Mucosa of gallbladder (tissue), 1 donor: ENCODE measurements at places on chromosomes 5 and 9.

GRCh38 chr9:98583417-98583816 lies 125.3 kb downstream of the GABBR2 start:
- DNase-seq: no peak

DNA sequence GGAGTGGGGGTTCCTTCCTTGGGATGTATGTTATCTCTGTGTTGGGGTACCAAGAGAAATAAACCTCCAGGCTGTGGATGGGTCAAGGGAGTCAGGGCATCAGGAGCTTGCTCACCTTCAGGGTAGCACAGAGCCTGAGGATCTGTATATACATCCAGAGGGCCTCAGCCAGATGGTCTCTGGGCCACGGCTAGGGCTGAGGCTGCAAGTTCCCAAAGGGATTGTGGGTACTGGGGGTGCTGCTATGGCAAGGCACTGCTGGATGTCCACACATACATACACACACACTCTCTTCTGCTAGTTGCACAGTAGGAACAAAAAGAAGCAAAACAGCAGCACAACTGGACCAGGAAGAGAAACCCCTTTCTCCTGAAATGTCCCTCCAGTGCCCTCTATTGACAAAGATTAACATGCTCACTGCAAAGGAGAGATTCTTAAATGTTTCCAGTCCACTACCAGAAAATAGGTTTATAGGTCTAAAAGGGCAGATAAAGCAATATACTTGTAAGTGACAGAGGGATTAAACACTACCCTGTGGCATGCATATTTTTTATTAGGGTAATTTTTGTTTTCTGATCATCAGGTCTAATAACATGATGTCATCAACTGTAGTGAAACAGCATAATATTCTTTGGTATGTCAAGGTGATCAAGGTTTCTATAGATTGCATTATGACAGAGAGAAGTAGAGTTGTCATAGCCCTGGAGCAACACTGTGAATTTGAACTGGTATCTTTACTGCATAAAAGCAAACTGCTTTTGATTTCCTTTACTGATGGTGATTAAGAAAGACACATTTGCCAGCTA lies 56.3 kb upstream of the KCNN2 start:
- DNase-seq: no peak

- no peak for DNase-seq
These were observed 10.1 kb downstream of the PHF2 start for GRCh38 chr9:93586290-93587057.

DNA sequence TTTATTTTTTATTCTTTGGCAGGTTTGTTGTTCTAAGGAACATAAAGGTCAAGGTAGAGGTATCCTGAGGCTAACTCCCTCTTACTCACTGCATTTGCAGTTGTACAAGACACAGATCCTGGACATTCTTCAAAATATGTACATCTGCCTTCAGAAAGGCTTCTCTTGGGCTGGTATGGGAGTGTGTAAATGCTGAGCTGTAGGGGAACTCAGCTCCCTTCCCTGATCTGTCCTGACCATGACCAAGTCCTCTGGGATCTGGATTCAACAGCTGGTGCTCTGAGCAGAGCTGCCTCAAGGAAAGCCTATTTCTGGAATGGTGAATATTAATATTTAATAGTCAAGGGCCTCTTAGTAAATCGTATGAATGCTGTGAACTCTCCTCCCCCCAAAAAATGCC lies 117.4 kb downstream of the PRKACG start:
- no peak for DNase-seq

GRCh38 chr5:39843767-39844166 lies 419.0 kb upstream of the DAB2 start:
- no peak for DNase-seq

DNA sequence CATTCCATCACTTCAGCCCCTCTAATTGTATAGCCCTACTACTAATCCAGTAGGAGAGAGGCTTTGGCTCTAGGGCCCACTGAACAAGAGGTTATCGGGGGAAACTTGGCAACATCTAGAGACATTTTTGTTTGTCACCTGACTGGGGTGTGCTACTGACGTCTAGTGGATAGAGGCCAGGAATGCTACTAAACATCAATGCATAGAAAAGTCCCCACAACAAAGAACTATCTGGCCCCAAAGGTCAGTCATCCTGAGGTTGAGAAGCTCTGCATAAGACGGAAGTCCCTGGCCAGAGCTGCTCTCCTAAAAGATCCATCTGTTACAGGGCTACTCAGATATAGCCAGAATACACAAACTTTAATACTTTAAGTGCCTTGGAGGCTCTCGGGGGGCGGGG lies 570.6 kb upstream of the KLF4 start:
- no peak for DNase-seq

GRCh38 chr9:29945012-29945411 lies 2371.7 kb upstream of the C9orf72 start:
- DNase-seq: no peak

DNA sequence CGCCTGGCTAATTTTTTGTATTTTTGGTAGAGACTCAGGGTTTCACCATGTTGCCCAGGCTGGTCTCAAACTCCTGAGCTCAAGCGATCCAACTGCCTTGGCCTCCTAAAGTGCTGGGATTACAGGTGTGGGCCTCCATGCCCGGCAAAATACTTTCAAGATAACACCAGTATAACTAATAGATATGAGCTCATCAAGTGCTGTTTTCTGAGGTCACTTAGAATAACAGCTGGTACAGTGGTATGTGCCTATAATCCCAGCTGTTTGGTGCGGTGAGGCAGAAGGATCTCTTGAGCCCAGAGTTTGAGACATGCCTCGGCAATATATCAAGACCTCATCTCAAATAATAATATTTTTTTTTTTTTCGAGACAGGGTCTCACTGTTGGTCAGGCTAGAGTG lies 30.5 kb upstream of the CREBRF start:
- DNase-seq: no peak

- no peak for DNase-seq
These were observed 396.9 kb downstream of the ENC1 start for GRCh38 chr5:74243634-74244033.

DNA sequence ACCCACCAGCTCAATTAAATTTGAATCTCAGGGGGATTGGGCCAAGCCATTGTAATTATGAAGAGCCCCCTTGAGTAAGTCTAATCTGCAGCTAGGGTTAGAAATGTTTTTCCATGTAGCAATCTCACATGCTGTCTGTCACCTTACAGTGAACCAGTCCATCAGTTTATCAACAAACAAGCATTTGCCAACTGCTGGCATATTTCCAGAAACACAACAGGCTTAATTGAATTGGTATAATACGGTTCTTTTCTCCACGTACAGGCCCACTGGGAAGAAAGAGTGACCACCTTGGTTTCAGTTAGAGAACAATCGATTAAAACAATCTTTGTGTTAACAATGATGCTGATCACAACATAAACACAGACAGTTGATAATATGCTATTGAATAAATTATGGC lies 67.4 kb downstream of the NSUN2 start:
- DNase-seq: no peak

- DNase-seq: no peak
These were observed 33.5 kb upstream of the CRB2 start for GRCh38 chr9:123322273-123323195.

- no peak for DNase-seq
These were observed 6.2 kb downstream of the SLC6A19 start for GRCh38 chr5:1207555-1207954.

GRCh38 chr5:50501491-50502228 lies 60.6 kb upstream of the EMB start:
- no peak for DNase-seq

- peak; percentile 91 for DNase-seq
These were observed 27.0 kb upstream of the ERGIC1 start for GRCh38 chr5:172806897-172807672.

DNA sequence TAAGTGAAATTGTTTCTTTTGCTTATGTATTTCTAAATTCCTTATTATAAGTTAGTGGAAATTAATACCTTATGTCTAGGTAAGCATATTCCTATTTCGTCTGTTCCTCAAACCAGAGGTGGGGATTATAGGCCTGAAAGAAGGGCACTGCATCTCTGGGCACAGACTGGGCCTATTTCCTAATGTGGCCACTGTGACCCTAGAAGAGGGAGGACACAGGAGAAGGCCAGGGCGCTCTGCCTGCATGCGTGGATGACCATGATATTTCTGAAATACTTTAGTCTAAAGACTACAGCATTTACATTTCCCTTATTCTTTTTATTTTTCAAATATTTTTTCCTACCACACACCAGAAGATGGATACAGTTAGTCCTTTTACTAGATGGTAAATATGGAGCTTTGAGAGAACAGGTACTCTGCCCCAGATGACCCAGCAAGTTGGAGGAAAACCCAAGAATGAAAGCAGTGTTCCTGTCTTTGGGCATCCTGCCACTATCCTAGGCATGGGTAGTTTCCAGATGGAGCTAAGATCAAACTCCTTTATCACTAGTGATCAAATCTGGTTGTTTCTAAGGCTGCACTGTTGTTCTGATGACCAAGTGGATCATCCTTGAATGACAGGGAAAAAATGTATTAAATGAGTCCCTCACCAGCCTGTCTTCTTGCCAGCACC lies 27.8 kb downstream of the RUSC2 start:
- DNase-seq: peak; percentile 27

DNA sequence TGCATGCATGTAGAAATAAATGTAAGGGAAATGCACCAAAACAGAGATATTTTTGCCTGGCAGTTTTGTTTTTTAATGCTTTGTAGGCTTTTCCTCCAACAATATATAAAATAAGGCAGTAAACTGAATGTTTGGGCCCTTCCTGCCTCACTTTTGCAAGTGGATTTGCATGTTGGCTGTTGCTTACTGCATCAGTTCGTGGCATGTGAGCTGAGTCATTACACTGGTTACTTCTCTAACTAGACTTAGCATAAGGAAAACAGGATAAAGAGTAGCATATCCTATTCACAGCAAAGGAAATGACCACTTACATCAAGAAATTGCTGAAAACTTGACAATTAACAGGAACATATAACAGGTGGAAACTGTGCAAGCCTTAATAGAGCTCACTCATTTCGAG lies 113.4 kb downstream of the TLE1 start:
- no peak for DNase-seq

DNA sequence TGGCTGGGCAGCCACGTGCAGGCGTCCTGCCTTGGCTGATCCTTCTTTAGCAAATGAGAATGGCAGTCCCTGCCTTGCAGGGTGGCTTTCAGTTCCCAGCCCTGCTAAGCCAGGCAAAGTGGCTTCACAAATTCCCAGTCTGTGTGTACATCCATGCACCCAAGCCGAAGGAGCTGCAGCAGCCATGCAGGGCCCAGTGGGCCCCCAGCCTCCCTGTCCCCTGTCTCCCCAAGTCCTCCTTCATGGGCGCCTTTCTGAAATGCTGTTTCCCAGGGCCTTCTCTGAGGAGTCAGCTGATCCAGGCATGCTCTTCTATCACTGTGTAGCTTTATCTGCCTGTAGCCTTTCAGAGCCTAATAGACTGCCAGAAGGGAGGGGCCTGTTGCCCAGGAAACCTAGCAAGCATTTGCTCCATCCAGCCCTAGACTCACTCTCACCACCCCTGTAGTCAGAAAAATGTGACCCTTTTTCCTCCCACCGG lies 47.4 kb upstream of the SHC3 start:
- peak; percentile 38 for DNase-seq

GRCh38 chr9:14908295-14909180 lies 1.7 kb downstream of the FREM1 start:
- peak; percentile 56 for DNase-seq

DNA sequence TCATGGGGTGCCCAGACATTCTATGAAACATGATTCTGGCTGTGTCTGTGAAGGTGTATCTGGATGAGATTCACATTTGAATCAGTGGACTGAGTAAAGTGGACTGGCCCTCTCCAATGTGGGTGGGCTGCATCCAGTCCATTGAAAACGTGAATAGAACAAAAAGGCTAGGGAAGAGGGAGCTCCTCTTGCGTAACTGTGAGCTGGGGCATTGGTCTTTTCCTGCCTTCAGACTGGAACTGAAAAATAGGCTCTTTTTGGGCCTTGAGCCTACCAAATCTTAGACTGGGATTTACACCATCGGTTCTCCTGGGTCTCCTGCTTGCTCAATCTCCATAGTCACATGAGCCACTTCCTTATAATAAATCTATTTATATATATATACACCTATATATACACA lies 170.1 kb downstream of the SPOCK1 start:
- DNase-seq: no peak

GRCh38 chr9:15253786-15254185 lies 53.2 kb downstream of the TTC39B start:
- DNase-seq: no peak

DNA sequence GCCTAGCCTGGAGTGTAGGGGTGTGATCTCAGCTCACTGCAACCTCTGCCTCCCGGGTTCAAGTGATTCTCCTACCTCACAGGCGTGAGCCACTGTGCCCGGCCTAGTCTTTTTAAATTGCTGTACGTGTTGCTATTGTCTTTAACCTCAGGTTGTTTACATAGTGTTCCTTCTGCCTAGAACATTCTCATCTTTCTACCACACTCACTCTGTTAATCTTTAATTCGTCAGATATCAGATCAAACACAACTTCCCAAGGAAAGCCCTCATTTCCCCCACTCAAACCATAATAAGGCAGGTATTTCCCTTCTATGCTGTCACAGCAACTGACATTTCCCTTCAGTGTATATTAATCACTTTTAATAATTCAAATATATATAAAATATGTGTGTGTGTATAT lies 1310.0 kb upstream of the C9orf72 start:
- peak; percentile 48 for DNase-seq

GRCh38 chr5:32810804-32811203 lies 99.7 kb downstream of the NPR3 start:
- DNase-seq: no peak

DNA sequence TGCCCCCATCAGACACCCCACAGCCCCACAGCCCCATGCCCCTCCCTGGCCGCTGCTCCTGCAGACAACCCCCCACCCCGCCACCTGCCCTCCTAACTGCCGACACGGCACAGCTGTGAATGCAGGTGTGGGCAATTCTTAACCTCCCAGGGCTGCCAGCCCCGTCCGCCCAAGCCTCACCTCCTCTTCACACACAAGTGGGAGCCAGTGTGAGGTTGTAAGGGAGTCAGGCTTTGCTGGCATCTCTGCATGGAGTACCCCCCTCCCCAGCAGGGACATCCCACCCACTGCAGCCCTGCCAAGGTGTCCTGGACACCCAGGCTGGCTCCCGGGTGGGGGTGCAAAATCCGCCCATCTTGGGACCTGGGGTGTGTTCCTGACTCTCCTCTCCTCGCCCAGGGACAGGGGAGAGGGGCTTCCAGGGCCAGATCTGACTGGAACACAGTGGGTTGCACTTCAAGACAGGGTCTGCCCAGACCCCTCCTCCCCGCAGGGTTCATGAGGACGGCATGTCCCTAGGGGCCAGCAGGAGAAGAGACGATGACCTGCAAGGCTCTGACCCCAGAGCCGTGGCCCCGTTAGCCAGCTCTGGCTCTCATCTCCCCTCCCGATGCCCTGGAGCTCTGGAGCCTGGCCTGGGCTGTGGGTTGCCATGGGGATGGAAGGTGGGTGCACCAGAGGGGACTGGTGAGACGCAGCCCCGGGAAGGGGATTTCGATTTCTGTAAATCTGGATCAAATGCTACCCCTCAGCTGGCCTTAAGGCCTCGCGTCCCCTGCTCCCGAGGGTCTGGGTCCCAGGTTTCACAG lies 34.4 kb downstream of the SARDH start:
- DNase-seq: no peak
